Activated T-helper 2 cell treated with anti-CD3 and anti-CD28 coated beads, Interferon-gamma antibody, Interleukin-2, Interleukin-4, amounts not matched to agents 10 μg/mL and 5 μg/mL and 100 μg/mL, durations not matched to agents 14 hours and 24 hours and 36 hours (primary cell): ENCODE measurements at places on chromosomes 11 and 22.
A peak's percentile ranks its signal among the peaks of the same experiment; 100 is the strongest.

DNA sequence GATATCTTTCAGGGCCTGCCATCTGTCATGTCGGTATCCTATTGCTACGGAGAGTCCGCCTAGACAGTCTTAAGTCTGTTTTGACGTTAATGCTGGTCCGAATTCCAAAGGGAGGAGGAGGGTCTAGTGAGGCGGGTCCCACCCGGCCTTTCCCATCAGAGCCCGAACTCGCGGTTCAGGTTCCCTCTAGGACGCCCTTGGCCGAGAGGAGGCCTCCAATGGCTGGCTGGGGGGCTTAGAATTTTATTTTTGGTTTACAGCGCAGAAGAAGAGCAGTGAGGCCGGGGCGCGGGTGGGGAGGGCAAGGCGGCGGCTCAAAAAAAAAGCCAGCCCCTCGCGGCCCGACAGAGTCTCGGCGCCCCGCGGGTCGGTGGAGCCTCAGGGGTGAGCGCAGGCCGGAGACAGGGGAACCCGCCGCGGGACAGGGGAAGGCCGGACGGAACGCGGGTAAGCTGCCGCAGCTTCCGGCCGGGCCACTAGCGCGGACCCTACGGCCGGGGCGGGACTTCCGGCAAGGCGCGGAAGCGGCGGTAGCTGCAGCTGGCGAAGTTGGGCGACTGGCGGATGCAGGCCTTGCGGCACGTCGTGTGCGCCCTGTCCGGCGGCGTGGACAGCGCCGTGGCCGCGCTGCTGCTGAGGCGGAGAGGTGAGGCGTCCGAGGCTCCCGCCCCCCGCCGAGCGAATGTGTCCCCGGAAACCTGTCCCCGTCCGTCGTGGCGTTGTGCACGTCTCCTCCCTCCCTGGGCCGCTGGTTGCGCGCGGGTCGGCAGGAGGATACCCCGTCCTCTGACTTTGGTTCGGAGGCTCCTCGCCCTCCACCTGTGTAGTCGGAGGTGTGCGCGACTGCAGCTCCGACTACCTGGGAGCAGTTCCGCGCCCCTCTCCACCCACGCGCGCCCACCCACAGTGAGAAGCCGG, at the start of gene TRMU:
TSS of gene TRMU (plus strand) at position 514 of the 918 bp plus-strand sequence. CDS start at position 565, 51 bp downstream.
- H3K4me1 ChIP-seq, result peaks cover 26% of the 10 kb centered on the region
- H3K27ac ChIP-seq, result peak within 1 kb of the TSS; percentile 96
- DNase-seq, result peak; percentile 72
- no peaks in the 10 kb centered on the region for H3K27me3 ChIP-seq
- peak within 1 kb of the TSS; percentile 94 for H3K4me3 ChIP-seq

DNA sequence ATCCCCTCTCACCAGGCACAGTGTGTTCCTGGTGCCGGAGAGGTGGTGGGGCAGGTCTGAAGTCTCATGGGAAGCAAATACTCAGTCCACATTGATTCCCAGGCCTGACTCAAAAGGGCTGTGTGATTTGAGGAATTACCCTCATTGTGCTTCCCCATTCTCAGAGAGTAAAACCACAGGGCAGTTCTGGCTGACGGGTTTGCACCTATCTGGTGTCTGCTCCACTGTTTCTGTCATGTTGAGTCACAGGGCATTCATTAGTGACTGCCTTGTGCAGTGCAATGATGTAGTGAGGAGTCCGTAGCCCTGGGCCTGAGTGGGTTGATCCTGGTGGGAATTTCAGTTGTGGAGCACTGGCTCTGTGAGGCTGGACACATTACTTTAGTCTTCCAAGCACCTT, 85.2 kb upstream of the ARHGAP20 start:
- H3K4me1 ChIP-seq, result peaks cover 5% of the 10 kb centered on the region
- no peak overlapping the region for H3K27ac ChIP-seq

DNA sequence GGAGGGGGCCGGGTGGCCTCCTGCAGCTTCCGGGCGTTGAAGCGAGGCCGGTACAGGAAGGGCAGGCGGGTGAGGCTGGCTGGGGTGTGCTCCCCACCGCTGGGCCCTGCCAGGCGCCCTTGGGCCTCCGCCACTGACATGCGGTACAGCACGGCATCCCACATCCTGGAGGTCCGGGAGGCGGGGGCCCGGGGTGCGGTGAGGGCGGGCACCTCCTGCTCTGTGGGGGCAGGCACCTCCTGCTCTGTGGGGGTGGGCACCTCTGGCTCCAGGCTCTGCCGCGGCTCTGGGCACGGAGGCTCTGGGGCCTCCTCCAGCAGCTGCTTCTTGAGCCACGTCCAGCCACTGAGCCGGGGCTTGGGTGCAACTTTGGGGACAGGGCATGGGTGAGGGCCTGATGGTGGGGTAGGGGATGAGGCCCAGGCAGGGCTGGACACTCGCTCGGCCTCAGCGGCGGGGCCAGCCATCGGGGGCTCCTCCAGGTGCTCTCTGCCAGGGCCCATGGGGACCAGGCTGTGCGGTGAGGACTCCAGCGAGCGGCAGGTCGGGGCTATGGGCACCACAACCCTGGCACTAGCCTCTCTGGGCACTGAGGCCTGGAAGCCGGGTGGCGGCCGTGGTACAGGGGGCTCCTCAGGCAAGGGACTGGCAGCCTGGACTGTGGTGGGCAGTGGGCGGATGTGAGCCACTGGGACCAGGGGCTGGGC, 2.3 kb downstream of the PRR33 start:
- peak; percentile 76 for DNase-seq
- H3K4me1 ChIP-seq, result peaks cover 17% of the 10 kb centered on the region
- H3K36me3 ChIP-seq, result peaks cover 37% of the 10 kb centered on the region
- H3K4me3 ChIP-seq, result peak overlapping the region; percentile 60

DNA sequence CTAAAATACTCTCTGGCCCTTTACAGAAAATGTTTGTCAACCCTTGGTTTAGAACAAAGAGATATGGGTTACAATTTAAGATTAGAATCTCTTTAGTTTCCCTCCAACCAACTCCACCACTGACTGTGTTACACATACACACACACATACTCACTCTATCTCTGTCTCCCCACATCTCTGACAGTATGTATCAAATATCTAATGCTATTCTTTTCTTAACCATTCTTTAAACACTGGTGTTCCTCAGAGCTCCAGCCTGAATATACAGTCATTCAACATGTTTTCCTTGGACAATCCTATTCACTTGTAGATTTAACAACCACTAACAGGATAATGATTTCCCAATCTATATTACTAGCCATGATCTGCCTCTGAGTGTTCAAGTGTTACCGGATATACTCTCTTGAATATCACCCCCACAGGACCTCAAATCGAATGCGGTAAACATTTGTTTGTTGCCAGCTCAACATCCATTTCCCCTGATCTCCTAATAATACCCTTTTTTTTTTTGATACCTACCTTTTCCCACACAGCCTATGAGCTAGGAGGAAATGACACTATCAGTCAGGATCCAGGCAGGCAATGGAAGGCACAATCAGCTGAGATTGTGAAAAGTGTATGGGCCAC, 6.1 kb downstream of the MPZL3 start:
- peak overlapping the region; percentile 95 for H3K27ac ChIP-seq
- peak overlapping the region; percentile 44 for H3K4me3 ChIP-seq
- DNase-seq, result no peak
- H3K27me3 ChIP-seq, result no peaks in the 10 kb centered on the region

- H3K27me3 ChIP-seq, result no peaks in the 10 kb centered on the region
- peaks cover 55% of the 10 kb centered on the region for H3K36me3 ChIP-seq
- H3K4me1 ChIP-seq, result no peaks in the 10 kb centered on the region
- H3K27ac ChIP-seq, result no peak overlapping the region
- H3K4me3 ChIP-seq, result no peak overlapping the region
These were observed 13.4 kb downstream of the TTLL12 start for GRCh38 chr22:43173566-43173965.

DNA sequence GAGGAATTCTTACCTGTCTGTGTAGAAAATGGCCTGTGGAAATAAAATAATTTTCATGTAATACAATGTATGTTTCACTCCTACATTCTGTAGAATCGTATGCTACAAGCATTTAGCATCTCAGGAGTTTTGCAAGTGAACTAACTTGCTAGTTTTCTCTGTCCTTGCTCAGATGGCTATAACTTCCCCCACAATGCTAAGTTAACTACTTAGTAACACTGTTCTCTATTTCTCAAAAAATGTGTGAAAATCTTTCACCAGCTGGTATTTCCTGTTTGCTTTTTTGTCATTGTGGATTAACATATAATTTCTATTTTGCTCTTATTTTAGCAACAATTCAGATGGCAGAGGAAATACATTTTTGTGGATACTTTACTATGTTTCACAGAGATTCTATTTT, 4.4 kb downstream of the OR4S2 start:
- no peak for DNase-seq
- no peaks in the 10 kb centered on the region for H3K36me3 ChIP-seq
- no peaks in the 10 kb centered on the region for H3K27me3 ChIP-seq
- no peak overlapping the region for H3K4me3 ChIP-seq
- no peaks in the 10 kb centered on the region for H3K4me1 ChIP-seq
- no peak overlapping the region for H3K27ac ChIP-seq

GRCh38 chr11:123736769-123737168, 4.7 kb downstream of the ZNF202 start:
- no peak for DNase-seq
- H3K27ac ChIP-seq, result no peak overlapping the region
- no peaks in the 10 kb centered on the region for H3K27me3 ChIP-seq

DNA sequence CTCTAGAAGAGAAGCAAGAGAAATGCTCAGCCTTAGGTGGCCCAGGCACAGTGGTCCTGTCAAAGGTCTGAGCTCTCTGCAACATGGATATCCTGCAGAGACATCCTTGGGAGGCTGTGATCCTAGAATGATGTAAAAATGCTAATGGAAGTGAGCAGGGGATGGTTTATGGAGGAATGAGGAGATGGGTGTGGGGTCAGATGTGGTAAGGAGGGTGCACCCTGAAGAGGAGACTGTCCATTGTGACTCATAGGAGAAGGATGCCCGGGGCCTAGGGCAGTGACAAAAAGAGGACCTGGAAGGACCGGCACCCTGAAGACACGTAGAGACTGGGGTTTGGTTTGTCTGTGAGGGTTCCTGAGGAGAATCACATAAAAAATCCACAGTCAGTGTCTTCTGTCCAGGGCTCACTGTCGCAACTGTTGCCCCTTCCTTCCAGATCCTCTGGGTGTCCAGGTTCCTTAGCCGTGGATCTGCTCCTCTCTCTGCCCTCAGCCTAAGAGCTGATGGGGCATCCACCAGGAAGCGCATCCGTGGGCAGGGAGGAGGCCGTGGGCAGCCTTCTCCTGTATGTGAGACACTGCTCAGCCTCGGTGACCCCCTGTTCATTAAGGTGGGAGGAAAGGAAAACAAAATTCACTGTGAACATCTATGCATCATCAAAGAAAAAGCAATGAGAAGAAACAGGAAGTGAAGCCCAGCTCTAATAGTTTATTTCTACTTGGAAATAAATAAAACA, 110.7 kb downstream of the VPREB1 start:
- H3K27me3 ChIP-seq, result peaks cover 24% of the 10 kb centered on the region
- H3K27ac ChIP-seq, result no peak overlapping the region

DNA sequence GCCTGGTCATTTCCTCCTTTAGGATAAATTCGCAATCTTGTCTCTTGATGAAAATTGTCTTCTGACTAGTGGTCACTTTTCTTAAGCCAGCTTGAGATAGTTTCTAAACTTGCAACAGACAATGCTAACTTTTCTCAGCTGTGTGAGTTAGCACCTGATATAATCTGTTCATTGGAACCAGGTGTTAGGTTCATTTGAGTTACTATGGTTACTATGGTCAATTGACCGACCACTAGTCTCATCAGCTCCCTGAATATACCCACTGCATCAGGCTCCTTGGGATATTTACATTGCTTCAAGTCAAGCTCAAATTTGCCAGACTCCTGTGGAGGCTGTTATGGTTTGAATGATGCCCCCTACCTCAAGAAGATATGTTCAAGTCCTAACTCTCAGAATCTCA, 54.5 kb downstream of the SC5D start:
- no peak overlapping the region for H3K4me3 ChIP-seq
- no peak for DNase-seq
- no peak overlapping the region for H3K27ac ChIP-seq
- H3K27me3 ChIP-seq, result peaks cover 6% of the 10 kb centered on the region
- no peaks in the 10 kb centered on the region for H3K36me3 ChIP-seq

- H3K36me3 ChIP-seq, result no peaks in the 10 kb centered on the region
- peaks cover 16% of the 10 kb centered on the region for H3K27me3 ChIP-seq
- H3K27ac ChIP-seq, result no peak overlapping the region
- no peak overlapping the region for H3K4me3 ChIP-seq
These were observed 7.4 kb downstream of the RAB38 start for GRCh38 chr11:88167853-88168252.

- no peaks in the 10 kb centered on the region for H3K36me3 ChIP-seq
- DNase-seq, result no peak
- no peak overlapping the region for H3K27ac ChIP-seq
- no peak overlapping the region for H3K4me3 ChIP-seq
- no peaks in the 10 kb centered on the region for H3K27me3 ChIP-seq
- no peaks in the 10 kb centered on the region for H3K4me1 ChIP-seq
These were observed 730.6 kb downstream of the METTL15 start for GRCh38 chr11:28838741-28839140.

DNA sequence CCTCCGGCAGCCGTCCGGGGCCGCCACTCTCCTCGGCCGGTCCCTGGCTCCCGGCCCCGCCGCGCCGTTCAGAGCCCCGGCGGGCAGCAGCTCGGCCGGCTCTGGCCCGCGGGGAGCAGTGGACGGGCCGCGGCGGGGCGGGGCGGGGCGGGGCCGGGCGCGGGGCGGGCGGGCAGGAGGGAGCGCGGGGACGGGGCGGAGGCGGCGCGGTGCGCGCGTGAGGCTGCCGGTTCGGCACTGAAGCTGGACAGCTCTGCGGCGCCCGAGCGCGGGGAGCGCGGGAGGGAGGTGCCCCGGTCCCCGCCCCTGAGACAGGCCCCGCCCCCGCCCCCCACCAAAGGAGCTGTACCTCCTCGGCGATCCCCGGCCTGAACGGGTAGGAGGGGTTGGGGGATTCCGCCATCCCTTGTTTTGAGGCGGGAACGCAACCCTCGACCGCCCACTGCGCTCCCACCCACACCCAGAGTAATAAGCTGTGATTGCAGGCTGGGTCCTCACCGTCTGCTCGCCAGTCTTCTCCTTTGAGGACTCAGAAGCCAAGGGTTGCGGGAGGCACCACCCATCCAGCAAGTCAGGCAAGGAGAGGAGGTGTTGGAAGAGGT, at the start of gene DRD2:
TSS of gene DRD2 (minus strand) at position 239 of the 602 bp plus-strand sequence. CDS start 50,747 bp downstream, outside the sequence.
- H3K4me1 ChIP-seq, result no peaks in the 10 kb centered on the region
- no peak for DNase-seq
- peaks cover 66% of the 10 kb centered on the region for H3K27me3 ChIP-seq

DNA sequence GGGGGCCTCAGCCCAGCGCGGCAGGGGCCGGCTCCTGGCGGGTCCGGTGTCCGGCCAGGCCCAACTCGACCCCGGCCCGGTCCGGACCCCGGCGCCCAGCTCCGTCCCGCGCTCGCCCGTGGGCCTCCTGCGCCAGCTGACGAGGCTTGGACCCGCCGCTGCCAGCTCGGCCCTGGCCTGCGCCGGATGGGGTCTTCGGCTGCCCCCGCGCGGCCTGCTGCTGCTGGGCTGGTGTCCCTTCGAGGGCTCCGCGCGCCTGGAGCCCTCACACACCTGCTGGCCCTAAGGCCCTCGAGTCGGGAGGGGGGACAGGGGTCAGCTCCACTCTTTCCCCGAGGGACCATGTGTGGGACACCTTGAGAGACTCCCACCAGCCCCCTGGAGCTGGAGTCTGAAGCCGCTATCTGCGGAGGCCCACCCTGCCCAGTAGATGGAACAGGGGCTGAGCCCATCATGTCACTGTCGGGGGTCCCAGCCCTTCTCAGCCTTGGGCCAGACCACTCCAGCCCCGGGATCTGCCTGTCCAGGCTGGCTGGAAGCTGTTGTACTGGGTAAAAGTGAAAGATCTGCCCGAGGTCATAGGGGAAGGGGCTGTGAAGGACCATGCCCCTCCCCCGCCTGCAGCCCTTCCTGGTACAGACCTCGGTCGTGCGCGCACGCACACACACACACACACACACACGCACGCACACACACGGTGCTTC, 768 bp upstream of the CDKN1C start:
- no peaks in the 10 kb centered on the region for H3K36me3 ChIP-seq
- H3K27ac ChIP-seq, result no peak overlapping the region
- H3K4me3 ChIP-seq, result peak overlapping the region; percentile 48
- peaks cover 29% of the 10 kb centered on the region for H3K27me3 ChIP-seq
- H3K4me1 ChIP-seq, result peaks cover 4% of the 10 kb centered on the region
- no peak for DNase-seq
